ENCODE measurements at places on chromosomes 2 and 18. TPM values are rescaled to one million over a fixed set of nuclear protein-coding genes. Genes with fewer than 3 reads are reported as not detected.

GRCh38 chr18:50441501-50441900 is 66.7 kb downstream of the SKA1 start:
- no peak for DNase-seq

DNA sequence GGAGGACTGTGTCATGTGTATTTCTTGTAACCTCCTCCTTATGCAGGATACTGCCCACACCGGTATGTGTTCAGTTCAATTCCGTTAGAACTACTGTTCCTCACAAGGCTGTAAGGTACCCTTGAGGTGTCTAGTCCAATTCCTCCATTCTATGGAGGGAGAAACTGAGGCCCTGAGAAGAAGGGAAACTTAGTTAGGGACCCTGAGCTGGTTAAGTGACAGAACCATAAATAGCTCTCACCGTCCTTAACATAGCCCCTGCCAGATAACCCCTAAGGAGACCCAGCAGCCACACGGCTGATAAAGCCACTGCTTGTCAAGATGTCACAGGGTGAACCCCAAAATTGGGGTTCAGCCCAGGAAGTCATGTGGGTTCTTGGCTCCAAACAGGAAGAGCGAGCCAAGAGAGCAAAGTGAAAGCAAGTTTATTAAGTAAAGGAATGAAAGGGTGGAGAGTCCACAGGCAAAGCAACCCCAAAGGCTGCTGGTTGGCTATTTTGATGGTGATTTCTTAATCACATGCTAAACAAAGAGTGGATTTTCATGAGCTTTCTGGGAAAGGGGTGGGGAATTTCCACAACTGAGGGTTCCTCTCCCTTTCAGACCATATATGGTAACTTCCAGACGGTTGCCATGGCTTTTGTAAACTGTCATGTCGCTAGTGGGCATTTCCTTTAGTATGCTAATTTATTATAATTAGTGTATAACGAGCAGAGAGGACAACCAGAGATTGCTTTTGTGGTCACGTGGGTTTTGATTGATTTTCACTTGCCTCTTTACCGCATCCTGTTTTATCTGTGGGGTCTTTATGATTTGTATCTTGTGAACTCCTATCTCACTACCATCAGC is 83.4 kb upstream of the RTN4 start:
- DNase-seq, result peak; percentile 77

DNA sequence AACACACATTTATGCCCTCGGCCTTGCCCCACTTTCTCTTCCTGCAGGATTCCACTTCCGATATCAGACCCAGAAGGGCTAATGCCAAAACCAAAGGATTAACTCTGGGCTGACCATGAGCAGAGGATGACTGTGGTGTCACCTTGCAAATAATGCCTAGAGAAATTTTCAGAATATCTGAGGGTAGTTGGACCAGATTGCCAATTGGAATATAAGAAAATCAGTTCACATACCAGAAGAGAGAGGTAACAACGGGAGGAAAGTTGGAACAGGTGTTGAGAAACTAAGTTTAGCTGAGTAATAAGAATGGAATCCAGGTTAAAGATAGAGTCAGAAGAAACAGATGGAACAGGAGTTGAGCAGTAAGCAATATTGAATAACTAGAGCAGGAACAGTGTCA is 232.7 kb upstream of the UBE2E3 start:
- no peak for DNase-seq

DNA sequence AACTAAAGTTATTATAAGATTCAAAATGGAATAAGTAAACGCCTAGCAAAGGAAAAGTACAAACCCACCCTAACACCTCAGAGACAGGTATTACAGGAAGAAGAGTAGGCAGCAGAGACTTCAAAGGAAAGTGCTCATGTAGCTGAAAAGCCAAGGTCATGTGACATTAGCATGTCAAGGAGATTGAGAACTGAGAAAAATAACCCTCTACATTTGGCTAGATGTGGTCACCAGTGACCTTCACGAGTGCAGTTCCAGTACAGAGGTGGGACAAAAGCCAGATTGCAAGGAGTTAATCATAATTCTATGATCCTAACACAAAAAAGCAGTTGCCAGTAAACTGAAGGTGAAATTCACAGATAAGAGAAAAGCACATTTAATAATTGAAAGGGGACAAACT is 252.7 kb downstream of the ZEB2 start:
- DNase-seq, result no peak

DNA sequence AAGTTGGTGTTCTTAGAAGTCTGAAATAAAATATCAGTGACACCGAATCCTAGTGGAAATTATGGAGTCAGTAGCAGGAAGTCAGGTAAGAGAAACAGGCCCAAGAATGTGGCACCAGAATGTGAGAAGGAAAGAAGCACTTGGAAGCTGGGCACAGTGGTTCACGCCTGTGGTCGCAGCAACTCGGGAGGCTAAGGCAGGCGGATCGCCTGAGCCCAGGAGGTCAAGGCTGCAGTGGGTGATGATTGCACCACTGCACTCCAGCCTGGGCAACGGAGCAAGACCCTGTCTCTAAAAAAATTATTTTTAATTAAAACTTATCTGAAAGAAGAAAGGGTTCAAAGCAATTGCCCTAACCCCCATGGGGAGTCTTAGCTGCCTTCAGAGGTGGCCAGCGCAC is 268.3 kb upstream of the SALL3 start:
- DNase-seq, result no peak

GRCh38 chr2:160109243-160109642 is 46.8 kb upstream of the PLA2R1 start:
- DNase-seq, result no peak

- DNase-seq, result no peak
Measured at GRCh38 chr2:133369901-133370658, 198.2 kb downstream of the NCKAP5 start.

DNA sequence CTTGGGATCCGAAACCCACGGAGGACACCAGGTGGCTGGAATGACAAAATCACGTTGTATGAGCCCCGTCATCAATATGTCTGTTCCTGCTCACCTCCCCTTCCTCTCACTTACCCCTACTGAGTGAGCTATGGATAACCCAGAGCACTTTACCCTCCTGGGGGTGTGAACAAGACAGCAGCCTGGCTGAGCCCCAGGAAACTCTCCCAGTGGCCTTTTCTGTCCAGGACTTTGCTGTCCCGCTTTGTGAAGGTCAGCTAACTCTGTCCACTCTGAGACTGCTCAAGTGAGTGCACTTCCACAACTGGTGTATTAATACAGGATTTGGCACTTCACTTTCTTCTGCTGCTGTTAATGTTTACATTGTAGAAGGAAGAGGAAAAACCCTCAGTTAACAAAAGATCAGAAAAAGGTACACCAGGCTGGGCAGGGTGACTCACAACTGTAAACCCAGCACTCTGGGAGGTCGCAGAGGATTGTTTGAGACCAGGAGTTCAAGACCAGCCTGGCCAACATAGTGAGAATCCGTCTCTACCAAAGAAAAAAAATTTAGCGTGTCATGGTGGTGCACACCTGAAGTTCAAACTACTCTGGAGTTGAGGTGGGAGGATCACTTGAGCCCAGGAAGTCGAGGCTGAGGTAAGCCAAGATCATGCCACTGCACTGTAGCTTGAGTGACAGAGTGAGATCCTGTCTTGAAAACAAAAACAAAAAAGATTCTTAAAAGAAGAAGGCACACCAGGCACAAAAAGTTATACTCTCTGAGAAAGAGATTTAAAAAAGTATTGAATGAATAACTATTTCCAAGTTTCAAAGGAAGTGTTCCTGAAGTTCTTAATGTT is 90.3 kb downstream of the CLHC1 start:
- no peak for DNase-seq

- no peak for DNase-seq
Measured at GRCh38 chr2:10658914-10659257, 30.9 kb downstream of the NOL10 start.

- no peak for DNase-seq
Measured at GRCh38 chr2:8581601-8582041, 100.2 kb upstream of the ID2 start.

DNA sequence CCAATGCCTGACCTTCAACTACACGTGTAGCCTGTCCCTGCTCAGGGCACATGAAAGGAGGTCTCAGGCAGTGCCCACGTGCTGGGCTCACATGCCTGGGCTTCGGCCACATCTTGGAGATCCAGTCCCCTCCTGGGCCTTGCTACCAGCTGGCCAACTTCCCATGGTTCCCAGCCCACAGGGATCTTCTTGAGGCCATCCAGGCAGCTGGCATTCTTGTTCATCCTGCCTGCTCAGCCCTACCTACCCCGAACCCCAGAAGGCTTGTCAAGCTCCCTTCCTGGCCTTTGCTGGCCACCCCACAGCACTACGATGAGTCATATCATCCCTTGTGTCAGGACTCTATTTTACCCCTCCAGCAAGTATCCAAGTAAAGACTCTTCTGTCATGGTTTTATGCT is 97.1 kb downstream of the ZBTB7C start:
- DNase-seq, result no peak

- DNase-seq, result no peak
Measured at GRCh38 chr2:51718881-51719280, 686.9 kb upstream of the NRXN1 start.

GRCh38 chr2:54479424-54479823 is 23.3 kb downstream of the SPTBN1 start:
- DNase-seq, result no peak

- DNase-seq, result no peak
Measured at GRCh38 chr2:154532763-154533162, 165.7 kb upstream of the KCNJ3 start.

- DNase-seq, result no peak
Measured at GRCh38 chr2:186431306-186431705, 54.8 kb upstream of the ZC3H15 start.

- DNase-seq, result no peak
Measured at GRCh38 chr2:15634846-15635490, 43.3 kb downstream of the DDX1 start.

DNA sequence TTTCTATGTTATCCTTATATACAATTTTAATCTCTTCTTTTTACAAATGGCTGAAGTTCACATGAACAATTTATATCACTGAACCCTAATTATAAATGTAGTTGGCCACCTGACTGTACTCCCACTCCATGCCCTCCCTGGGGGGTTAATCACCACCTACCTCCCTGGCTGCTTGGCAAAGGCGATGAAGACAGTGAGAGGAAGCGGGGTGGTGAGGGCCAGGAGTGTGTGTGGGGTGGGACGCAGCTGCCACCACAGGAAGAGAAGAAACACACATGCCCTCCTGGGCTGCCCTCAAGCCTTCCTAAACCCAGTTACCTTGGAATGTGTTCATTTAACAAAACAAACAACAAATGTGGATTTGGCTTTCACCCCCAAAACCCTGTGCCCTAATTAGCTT is 87.0 kb upstream of the REV1 start:
- no peak for DNase-seq

DNA sequence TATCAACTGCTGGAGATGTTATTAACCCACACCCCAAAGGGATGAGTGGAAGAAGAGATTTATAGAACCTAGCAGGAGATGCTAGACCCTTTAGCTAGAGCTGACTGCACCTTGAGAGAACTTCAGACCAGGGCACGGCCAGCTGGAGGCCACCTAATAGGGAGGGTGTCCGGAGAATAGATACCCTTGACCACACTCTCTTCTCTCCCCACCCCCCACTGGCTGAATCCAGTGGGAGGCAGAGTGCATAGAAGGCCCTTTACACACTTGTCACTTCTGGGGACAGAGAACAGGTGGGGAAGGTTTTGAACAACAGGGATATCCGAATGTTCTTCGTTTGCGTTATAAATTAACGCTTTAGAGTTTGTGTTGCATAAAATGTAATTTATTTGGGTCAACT is 84.6 kb downstream of the PHLPP1 start:
- no peak for DNase-seq

- no peak for DNase-seq
Measured at GRCh38 chr2:37971971-37972370, 46.9 kb downstream of the RMDN2 start.

DNA sequence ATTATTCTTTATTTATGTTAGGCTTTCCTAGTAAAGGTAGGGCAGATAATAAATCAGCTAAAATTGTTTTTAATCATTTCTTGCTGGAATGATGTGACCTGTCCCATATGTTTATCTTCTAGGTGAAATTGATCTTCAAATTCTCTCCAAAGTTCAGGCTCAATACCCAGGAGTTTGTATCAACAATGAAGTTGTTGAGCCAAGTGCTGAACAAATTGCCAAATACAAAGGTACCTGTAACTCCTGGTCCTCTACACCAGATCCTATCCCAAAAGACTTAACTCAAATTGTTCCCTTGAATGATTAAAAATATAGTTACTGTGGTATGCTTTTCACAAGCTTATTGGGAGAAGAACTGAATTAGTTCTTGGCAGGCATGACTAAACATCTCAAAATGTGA is 36.5 kb downstream of the HNMT start:
- no peak for DNase-seq

GRCh38 chr2:42102591-42103450 is 55.0 kb downstream of the PKDCC start:
- DNase-seq, result peak; percentile 81

DNA sequence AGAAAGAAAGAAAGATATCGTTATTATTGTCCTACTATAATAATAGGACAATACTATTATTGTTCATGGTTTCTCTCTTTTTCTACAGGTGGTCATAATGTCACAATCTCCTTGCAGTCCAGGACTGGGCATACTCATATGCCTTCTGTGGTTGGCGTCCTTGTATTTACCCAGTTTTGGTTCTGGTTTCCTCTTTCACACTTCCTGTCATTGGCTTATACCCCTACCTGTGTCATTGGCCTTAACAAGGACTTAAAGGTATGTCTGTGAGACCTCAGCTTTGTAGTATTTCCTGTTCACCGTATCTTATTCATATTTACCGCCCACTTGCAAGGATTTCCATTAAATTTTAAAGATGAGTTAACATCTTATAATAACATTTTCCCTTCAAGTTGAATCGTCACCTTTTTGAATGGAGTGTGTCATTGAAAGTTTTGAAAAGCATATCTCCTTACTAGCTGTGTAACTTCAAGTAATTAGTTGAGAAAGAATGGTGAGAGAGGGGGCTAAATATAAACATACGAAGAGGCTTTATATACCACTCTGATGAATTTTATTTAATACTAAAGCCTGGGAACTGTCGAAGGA is 36.5 kb upstream of the HTR2B start:
- no peak for DNase-seq

DNA sequence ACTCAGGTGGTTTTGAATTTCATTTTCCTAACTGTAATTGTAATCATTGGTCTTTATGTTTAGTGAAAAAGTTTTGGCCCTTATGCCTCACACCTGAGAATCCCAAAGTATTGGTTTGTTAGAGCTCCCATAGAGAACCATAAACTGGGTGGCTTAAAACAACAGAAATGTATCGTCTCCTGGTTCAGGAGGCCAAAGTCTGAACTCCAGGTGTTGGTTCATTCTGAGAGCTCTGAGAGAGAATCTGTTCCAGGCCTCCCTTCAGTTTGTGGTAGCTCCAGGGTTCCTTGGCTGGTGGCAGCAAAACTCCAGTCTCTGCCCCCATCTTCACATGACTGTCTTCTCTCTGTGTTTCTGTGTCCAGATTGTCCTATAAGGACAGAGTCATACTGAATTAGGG is 11.0 kb downstream of the IL37 start:
- no peak for DNase-seq

RALB gene
- total RNA-seq, result 66.8 TPM

SP5 gene
- 1.9 TPM for total RNA-seq

CCDC74B gene
- 3.8 TPM for total RNA-seq

ANKAR gene
- 3.1 TPM for total RNA-seq

TMEM169 gene
- total RNA-seq, result 1.8 TPM
